ENCODE measurements at places on chromosomes 5 and 9.

DNA sequence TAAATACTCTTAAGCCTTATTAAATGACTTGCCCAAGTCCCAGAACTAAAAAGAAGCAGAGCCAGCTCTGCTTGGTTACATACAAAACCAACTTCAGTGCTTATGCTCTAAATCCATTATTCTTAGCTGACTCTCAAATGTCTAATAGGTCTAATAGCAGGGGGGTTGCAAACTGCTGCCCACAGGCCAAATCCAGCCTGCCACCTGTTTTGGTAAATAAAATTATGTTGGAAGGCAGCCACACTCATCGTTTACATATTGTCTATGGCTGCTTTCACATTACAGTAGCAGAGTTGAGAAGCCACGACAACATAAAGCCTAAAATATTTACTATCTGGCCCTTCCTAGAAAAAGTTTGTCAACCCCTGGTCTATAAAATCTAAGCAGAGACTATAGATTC, 69.0 kb downstream of the KLHL3 start:
- no peak for DNase-seq

- no peak for DNase-seq
Observed at GRCh38 chr5:74579215-74579614, 61.3 kb downstream of the ENC1 start.

DNA sequence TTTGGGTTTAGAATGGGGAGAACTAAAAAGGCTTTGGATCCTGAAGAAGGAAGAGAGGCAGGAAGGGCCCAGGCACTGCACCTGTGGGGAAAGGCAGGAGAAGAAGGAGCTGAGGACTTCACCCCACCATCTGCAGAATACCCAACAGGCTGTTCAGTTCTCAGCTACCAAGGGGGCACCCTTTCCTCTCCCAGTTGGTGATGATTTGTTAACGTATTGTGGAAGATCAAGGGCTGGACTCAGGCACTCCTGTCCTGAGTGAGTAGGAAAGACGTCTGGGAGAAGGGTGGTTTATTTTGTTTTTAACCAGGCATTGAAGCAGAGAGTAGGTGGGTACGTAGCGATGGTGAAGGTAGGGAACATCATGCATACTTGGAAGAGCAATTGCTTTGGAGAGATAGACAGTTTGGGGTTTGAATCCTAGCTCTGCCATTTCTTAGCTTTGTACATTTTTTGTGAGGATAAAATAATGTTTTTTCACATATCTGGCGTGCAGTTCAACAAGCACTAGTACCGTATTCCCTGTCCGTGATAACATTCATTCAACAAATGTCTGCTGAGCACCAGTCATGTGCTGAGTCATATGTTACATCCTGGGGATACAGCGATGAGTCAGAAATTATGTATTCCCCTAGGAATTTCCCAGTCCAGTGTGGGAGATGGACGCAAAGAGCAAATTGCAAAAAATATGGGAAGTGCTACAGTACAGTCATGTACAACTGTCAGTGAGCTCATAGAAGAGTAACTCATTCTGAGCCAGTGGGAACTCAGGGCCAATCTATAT, 2.1 kb downstream of the MSANTD3 start:
- peak; percentile 98 for DNase-seq

DNA sequence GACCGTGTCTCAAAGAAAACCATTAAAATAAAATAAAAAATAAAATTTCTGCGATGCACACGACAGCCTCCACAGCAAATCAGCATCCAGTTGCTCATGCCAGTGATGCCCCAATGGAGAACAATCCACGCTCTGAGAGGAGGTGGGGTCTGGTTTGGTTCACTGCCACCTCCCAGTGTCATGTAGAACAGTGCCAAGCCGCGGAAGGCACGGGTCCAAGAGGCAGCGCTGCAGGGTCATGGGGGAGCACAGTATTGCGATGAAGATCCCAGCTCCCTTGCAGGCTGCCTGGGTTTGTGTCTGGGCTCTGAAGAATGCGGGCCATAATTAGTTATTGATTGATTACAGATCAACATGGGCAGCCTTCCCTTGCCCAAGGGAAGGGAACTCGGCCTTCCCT, 6.1 kb upstream of the CACFD1 start:
- no peak for DNase-seq

Data from AG04449 (cell line).